ENCODE measurements at places on chromosomes 1 and 21.
A peak's percentile ranks its signal among the peaks of the same experiment; 100 is the strongest.

GRCh38 chr21:41374177-41374712, 12.4 kb downstream of the MX2 start:
- DNase-seq, result no peak

- no peak for DNase-seq
Observed at GRCh38 chr1:221723018-221723847, 18.7 kb downstream of the DUSP10 start.

DNA sequence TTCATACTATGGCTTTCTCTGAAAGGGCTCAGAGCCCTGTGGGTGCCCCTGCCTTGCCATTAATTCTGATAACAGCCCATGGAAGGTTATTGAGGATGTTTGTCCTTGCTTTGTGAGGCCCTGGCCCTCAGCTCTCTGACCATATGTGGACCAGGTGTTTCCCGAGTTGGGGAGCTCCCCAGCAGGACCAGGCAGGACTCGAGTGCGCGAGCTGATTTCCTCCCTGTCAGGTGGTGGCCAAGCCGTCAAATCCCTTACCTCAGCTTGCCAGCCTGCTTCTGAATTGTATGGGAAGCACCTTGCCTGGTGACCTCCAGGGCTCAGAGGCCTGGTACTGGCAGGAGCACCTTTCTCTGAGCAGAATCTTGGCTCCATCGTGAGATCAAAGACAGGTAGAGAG, 17.9 kb upstream of the SDE2 start:
- DNase-seq, result no peak

- DNase-seq, result no peak
Observed at GRCh38 chr1:181206513-181206912, 118.0 kb downstream of the IER5 start.

DNA sequence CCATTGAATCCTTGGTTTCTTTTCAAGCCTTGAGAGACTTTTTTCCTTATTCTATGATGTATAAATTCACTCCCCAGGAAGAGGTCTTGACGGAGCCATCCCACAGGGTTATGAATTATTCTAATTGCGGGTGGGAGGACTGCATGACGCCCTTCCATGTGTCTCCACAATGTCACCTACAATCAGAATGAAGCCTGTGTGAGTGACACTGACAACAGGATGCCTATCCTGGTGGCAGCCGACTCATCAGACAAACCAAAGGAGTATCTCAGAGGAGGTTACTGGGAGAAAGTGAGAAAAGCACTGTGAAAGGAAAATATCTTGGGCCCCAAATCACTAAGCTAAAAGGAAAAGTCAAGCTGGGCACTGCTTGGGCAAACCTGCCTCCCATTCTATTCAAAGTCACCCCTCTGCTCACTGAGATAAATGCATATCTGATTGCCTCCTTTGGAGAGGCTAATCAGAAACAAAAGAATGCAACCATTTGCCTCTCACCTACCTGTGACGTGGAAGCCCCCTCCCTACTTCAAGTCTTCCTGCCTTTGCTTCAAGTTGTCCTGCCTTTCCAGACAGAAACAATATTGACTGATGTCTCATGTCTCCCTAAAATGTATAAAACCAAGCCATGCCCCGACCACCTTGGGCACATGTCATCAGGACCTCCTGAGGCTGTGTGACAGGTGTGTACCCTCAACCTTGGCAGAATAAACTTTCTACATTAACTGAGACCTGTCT, 98.4 kb downstream of the SMYD2 start:
- DNase-seq, result no peak

- peak; percentile 13 for DNase-seq
Observed at GRCh38 chr1:11568687-11569086, 85.5 kb downstream of the FBXO2 start.

GRCh38 chr1:15948595-15949452, 27.1 kb downstream of the ZBTB17 start:
- DNase-seq, result peak; percentile 95

- DNase-seq, result no peak
Observed at GRCh38 chr1:222028116-222028515, 286.2 kb upstream of the DUSP10 start.

- DNase-seq, result peak; percentile 26
Observed at GRCh38 chr1:32249831-32250525, 1.1 kb upstream of the LCK start.

DNA sequence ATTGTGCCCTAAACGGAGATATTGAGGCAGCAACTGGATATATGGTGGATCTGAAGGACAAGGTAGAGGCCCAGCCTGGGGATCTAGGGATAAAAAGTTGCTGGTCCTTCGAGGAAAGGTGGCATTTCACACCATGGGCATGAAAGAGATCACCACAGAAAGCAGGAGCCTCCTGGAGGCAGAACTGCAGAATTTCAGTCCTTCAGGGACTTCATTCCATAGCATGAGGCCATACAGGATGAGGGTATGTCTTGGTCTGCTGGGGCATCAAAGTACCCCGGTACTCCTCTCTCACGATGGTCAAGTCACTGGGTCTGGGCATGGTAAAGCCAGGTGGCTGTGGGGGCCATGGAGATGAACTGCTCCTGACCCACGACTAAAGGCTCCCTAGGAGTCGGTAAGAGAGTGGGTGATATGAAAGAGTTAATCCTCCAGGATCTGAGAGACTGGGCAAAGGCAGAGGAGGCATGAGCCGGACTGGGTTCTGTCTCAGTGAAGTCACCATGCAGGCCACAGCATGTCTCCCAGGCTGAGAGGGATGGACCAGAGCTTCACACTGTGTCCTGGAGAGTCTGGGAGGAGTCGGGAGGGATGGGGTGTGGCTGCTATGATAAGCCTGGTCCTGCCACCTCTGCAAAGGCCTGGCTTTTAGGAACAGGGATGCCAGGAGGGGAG, 5.8 kb upstream of the SPRR5 start:
- no peak for DNase-seq

DNA sequence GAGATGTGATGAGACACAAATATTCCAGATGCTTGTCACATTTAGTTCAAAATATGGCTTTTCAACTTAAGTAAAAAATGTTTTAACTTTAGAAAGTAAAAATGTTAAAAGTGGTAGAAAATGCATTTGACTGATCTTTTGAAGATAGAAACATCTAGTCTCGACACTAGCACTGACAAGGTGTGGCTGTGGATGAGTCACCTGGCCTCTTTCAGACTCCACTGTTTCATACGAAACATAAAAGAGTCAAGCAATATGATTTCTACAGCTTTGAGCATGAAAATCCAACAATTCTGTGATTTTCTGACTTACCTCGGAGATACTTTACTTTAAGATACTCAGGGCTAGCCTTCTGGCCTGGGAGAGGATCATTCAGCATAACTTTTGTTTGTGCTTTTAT, 47.7 kb downstream of the TTC13 start:
- DNase-seq, result no peak

GRCh38 chr1:114234408-114235124, 80.9 kb upstream of the SYT6 start:
- no peak for DNase-seq

GRCh38 chr1:234489007-234489697, 10.2 kb upstream of the TARBP1 start:
- DNase-seq, result no peak

GRCh38 chr1:157868654-157869053, 27.0 kb upstream of the CD5L start:
- no peak for DNase-seq

DNA sequence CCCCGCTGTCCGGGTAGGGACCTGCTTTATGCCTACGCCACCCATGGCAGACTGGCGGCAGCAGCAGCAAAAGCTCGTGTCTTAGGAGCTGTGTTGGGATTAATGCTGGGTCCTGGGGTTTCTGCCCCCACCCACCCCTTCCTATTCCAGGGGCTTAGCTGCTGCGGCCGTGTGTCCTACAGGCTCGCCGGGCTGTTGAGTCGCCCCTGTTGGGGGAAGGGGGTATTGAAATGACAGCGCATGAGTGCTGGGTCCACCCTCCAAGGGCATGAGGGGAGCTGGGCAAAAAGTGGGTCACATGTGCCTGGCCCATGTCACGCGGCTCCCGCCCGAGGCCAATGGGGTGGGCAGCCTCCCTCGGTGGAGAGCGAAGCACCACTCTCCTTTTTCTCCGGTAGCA, 118.3 kb upstream of the COL6A1 start:
- DNase-seq, result no peak

DNA sequence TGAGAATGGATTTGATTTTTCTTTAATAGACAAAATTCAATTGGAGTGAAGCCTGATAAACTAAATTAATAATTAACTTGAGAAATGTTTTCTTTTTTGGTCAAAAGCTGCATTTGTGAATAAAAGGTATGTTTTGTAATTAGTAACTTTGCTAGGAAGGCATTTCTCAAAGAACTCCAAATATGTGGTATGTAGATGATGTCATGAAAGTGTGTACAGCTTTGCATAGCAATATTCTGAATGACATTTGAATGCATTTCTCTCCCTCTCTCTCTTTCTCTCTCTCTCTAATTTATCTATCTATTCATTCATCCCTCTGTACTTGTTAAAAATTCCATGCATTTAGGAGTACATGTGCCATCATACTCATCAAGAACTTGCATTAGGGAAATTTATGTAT, 109.1 kb upstream of the ADAMTS5 start:
- peak; percentile 10 for DNase-seq

DNA sequence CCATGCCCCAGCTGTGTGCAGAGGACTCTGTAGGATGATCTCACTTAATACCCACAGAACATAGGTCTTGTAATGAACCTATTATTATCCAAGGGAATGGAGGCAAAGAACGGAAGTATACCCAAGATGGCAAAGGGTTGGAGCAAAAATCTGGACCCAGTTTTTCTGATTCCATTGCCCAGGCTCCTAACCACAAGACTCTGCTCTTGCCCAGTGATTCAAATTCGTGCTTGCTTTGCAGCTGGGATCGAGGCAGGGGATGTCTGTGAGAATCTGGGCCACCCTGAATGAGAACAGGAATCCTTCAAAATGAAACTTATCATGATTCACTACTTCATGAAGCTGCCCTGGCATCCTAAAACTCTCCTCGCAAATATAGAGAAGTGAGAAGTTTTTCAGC, 97.5 kb upstream of the KCNJ6 start:
- DNase-seq, result no peak

GRCh38 chr1:24186031-24186710, 918 bp downstream of the IFNLR1 start:
- no peak for DNase-seq

- DNase-seq, result no peak
Observed at GRCh38 chr1:89842567-89843272, 21.9 kb downstream of the LRRC8D start.

GRCh38 chr1:51697166-51697565, 80.3 kb downstream of the OSBPL9 start:
- peak; percentile 8 for DNase-seq

GRCh38 chr1:43858324-43858723, 75.3 kb upstream of the ARTN start:
- DNase-seq, result peak; percentile 98

DNA sequence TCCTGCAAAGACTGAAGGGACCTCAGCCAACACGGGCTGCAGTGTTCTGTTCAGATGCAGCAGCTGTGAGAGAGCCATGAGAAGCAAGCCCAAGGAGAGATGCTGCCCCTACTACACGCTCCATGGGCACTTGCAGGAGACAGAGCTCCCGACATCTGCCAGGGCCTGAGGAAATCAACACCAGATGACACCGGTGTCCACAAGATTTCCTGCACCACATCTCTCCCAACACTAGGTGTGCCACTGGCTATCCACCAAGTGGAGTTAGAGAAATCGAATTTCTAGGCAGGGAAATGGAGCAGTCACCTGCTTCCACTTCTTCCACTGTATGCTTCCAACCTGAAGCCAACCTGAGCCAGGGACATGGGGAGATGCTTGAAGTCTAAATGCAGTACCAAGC, 445.3 kb downstream of the RWDD3 start:
- DNase-seq, result no peak

- no peak for DNase-seq
Observed at GRCh38 chr1:192160196-192160595, 1.9 kb downstream of the RGS18 start.

GRCh38 chr1:14955976-14956375, 197.6 kb upstream of the TMEM51 start:
- DNase-seq, result no peak

DNA sequence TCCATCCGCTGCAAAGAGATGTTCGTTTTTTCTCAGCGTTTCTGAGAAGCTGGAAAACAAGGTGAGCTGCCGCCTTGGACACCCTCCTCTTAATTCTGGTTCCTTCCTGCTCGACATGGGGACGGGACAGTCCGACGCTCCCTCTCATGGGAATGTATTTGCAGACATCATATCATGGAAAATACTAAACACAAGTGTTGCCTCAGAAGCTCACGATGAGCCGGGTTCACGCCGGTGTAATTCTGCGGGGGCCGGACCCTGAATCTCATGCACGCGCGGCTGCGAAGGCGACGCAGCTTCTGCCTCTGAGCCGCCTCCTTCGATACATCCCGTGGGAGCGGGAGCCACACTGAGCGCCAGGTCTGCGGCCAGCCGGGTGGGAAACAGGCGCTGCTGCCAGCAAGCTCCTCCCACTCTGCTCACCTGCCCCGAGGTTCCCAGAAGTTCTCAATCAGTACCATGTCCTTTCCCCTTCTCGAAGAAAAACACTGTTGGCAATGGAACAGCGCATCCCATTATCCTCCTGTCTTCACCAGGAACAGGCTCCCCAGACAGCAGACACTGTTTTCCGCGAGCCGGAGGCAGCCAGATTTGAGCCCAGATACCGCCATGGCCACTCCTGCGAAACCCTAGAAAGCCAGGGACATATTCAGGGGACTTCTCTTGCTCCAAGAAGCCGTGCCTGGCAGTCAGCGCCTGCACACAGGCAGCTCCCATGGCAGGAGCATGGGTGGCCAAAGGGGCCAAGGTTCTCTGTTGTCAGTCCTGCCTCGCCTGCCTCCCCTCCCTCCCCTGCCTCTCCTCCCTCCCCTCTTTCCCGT, 98.0 kb downstream of the WDR4 start:
- peak; percentile 38 for DNase-seq

DNA sequence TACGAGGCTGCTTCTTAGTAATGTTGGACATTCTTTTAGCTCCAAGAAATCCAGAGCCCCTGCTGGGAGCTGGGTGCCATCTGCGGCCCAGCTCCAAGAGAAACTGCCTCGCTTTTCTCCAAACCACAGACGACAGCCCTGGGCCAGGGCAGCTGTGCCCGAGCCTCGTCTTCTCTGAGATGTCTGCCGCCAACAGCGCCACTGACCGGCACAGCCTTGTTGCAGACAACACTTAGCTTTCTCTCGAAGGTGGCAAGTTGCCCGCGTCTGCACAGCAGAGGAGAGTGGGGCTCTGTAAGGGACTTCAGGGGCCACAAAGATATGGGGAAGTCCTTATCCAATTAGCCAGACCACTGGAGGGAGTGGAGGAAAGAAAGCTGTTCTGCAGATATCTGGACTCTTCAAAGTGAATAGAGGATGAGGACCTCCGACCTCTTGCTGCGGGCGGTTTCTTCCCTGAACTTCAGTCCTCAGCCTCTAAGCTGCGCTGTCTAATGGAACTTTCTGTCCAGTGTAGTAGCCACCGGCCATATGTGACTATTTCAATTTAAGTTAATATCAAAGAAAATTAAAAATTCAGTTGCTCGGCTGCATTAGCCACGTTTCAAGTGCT, 63.9 kb upstream of the DISP3 start:
- no peak for DNase-seq

DNA sequence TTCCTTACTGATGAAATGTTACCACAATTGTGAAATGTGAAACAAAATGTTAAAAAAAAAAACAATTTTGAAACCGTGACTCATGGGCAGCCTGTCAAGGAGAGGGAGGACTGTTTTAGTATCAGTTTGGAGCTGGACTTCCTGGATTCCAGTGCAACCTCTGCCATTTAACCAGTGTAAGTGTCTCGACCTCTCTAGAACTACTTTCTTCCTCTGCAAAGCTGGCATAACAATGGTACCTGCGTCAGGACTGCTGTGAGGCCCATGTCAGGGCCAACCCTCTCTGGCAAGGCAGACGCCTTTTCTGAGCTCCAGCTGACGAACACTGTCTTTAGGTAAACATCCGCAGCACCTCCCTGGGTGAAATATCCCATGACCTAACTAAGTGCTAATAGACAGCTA, 20.9 kb downstream of the URB1 start:
- peak; percentile 37 for DNase-seq

- DNase-seq, result peak; percentile 23
Observed at GRCh38 chr1:214247501-214248041, 33.4 kb upstream of the SMYD2 start.

Data from astrocyte of the hippocampus (primary cell).